Stimulated activated CD8-positive, alpha-beta memory T cell treated with anti-CD3 and anti-CD28 coated beads, Interleukin-4, amount 100 ng/mL, for 4 hours (primary cell): ENCODE measurements at places on chromosomes 1 and 21.

DNA sequence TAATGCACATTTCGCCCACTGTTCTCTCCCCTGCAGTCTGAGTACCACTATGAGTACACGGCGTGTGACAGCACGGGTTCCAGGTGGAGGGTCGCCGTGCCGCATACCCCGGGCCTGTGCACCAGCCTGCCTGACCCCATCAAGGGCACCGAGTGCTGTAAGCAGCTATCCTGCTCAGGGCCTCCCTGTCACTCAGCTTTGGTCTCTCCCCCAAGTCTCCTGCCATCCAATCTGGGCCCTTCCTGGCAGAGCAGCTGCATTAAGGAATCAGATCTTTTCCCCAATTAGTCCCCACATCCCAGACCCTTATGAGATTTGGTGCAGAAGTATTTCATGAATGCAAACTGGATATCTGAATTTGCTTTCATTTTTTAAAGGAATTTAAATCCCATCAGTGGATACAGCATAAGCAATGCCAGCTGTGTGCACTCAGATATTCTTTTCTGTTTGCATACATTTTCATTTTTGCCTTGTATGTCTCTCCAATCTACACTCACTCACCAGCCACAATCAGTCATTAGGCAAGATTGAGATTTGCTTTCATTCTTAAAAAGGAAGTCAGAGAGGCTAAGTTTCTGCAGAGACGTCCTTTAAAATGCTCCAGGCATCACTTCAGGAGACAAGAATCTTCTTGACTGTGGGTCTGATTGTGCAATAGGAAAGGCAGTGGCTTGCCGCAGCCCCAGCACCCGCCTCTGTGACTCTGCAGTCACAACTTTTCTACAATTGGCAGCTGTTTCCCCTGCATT lies 48.1 kb downstream of the ELAPOR1 start:
- no peak for DNase-seq

DNA sequence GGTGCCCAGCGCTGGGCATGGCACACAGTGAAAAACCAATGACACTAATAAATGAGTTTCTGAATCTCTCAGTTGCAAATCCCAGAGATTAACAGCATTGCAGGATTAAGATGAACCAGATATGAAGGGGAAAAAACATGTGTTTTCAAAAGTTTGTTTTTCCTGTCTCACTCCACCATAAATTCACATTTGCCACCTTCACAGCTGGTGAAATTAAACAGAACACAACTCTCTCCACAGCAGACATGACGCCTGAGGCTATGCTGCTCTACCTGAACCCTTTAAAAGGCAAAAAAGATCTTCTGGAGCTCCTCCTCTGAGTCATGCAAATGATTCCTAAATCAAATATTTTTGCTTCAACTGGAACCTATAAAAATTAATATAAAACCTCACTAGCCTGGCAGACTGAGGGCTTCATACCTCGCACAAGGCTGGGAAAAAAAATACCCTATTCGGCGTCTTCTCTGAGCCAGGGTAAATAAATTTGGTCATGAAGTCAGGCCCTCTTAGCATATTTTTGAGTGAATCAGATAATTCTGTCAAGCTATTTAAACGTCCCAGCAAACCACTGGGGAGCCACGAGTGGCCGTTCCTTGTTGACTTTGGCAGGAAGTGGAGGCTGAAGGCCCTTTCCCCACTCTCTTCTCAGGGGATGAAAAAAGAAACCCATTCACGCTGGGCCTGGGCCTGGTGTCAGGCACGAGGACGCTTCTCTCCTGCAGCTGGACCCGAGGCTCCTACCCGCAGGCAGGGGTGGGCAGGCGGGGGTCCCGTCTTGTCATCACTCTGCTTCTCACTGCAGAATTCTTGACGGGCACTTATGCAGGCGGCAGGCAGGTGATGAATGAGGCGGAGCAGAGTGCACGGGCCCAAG lies 53.0 kb downstream of the DMRTB1 start:
- DNase-seq, result no peak

DNA sequence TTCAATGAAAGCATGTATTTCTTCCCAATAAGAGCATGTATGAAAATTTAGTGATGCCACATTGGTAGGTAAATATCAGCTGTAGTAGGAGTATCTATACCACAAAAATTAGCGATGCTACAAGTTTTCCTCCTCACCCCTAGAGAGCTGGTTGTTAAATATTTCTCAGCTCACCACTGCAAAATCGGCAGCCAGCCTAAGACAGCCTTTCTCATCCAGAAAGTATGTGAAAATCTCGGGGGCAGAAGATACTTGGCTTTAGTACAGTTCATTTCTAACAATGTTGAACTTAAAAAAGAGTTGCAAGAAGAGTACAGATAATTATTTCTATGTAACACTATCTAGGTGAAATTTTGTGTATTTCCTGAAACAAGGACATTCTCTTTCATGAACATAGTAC lies 235.4 kb downstream of the TPR start:
- DNase-seq, result no peak

DNA sequence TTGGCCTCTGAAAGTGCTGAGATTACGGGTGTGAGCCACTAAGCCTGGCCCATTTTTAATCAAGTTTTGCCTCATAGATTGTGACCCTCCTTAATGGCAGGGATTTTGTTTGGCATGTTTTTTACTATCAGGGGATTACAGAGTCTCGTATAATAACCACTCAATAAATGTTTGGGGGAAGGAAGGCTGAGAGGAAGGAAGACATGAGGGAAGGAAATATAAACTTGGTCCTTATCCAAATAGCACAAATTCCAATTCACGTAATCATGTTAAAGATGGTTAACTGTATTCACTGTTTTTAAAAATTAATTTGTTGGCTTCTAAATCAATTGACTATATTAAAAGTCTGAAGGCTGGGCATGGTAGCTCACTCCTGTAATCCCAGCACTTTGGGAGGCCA lies 30.9 kb upstream of the SERTAD4 start:
- DNase-seq, result no peak

- no peak for DNase-seq
Measured at GRCh38 chr1:62687421-62687902, 724 bp downstream of the DOCK7 start.

DNA sequence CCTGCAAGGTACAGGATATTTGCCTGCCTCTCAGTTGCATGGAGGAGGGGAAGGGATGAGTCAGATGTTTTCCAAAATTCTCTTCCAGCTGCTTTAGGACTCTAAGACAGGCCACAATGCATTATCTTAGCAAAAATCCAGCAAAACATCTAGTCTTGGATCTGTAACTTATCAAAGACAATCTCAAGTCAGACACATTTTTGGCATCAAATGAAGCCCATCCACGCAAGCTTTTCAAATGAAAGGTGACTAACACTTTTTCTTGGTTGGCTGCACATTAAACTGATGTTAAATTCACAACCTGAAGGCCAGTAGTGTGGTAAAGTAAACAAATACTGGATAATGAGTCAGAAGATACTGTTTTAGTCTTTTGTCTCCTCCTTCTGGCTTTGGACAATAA lies 21.3 kb downstream of the FAM78B start:
- DNase-seq, result no peak

DNA sequence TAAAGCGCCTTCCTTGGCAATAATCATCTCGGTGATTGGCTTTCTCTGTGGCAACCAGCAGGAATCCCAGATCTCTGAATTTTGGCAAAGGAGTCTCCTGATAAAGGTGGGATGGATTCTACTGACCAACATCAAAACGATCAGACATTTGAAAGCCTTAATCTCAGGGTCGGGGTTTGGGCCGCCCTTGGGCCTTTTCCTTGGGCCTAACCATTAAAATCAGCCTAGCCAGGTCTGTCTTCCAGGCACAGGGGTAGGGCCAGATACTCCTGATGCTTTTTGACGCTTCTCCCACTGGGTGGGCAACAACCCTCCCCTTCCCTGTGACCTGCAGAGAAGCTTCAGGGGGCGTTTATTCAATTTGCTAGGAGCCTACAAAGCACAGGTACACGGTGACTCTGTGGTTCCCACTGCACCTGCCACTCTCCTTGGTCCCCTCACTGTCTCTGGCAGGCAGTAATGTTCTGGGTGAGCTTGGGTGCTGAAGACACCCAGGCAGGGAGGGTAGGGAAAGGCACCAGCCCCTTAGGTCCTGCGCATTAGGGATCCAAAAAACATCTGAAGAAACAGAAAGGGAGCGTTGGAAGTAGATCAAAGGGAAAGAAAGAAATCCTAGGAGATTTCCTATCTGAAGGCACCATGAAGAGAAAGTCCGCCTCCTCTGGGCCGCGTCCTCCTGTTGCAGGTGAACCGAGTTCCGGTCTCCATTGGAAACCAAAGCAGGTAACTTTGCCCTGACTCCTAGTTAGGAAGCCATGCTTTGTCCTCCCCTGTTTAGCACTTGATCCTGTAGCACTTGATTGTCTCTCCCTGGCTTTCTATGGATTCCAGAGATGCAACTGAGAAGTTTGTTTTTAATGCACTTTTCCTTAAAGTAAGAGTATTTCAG lies 12.3 kb downstream of the RNU1-2 start:
- DNase-seq, result no peak

DNA sequence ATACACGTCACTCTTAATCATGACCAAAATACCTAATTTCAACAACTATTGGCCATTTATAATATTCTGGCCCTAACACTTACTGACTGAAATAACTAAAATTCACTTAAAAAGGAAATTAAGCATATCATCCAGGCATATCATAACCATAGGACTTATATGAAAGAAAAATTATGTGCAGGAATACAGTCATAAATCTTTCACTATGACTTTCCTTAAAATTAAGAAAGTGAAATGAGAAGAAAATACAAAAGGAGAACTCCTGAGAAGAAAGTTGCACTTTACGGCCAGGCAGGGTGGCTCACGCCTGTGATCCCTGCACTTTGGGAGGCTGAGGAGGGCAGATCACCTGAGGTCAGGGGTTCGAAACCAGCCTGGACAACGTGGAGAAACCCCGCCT lies 9.4 kb downstream of the ZZZ3 start:
- no peak for DNase-seq

- DNase-seq, result no peak
Measured at GRCh38 chr1:100530880-100531487, 7.0 kb upstream of the GPR88 start.

- no peak for DNase-seq
Measured at GRCh38 chr1:211708006-211708405, 32.6 kb upstream of the NEK2 start.
